Left renal cortex interstitium (tissue), 4 donors: ENCODE measurements at places on chromosomes 3 and 15. TPM values are rescaled to one million over a fixed set of nuclear protein-coding genes. Genes with fewer than 3 reads are reported as not detected.

The TP63 gene
- polyA plus RNA-seq: 1.9 TPM

The OR5K2 gene
- 0.98 TPM for polyA plus RNA-seq

The DPPA2 gene
- 1.3 TPM for polyA plus RNA-seq

The SERINC4 gene
- not detected for polyA plus RNA-seq

The TMIE gene
- polyA plus RNA-seq: 1.1 TPM

The RHCG gene
- 2.0 TPM for polyA plus RNA-seq

The SEMA5B gene
- polyA plus RNA-seq: 22.3 TPM

The RTP3 gene
- not detected for polyA plus RNA-seq

The SSUH2 gene
- polyA plus RNA-seq: 4.9 TPM

The LINGO1 gene
- polyA plus RNA-seq: 12.9 TPM

The EPHB1 gene
- 4.4 TPM for polyA plus RNA-seq

The SEMA3G gene
- 28.5 TPM for polyA plus RNA-seq

The FAM174B gene
- polyA plus RNA-seq: 35.8 TPM

The LIPH gene
- 1.4 TPM for polyA plus RNA-seq

The SPATA12 gene
- 0.06 TPM for polyA plus RNA-seq

The GOLGA8K gene
- 4.8 TPM for polyA plus RNA-seq

The IL17RC gene
- polyA plus RNA-seq: 45.1 TPM

The PFN2 gene
- 474 TPM for polyA plus RNA-seq

The ZBED2 gene
- 0.25 TPM for polyA plus RNA-seq

The PRSS50 gene
- 1.4 TPM for polyA plus RNA-seq

The TMC3 gene
- polyA plus RNA-seq: 0.25 TPM

The ACY1 gene
- 126 TPM for polyA plus RNA-seq

The TGM4 gene
- polyA plus RNA-seq: 0.13 TPM

The GP5 gene
- polyA plus RNA-seq: 0.57 TPM

The ROPN1 gene
- polyA plus RNA-seq: 0.18 TPM

The ISLR gene
- polyA plus RNA-seq: 64.0 TPM

The BAHD1 gene
- 24.8 TPM for polyA plus RNA-seq

The DNAH12 gene
- polyA plus RNA-seq: 2.3 TPM

The CAPN3 gene
- 26.3 TPM for polyA plus RNA-seq

The MEX3B gene
- polyA plus RNA-seq: 15.9 TPM

The GPR149 gene
- polyA plus RNA-seq: not detected

The NLGN1 gene
- 2.8 TPM for polyA plus RNA-seq

The TEX264 gene
- polyA plus RNA-seq: 65.1 TPM

The ZNF80 gene
- not detected for polyA plus RNA-seq
